ENCODE measurements at places on chromosomes 16 and 17. TPM values are rescaled to one million over a fixed set of nuclear protein-coding genes. Genes with fewer than 3 reads are reported as not detected.

DNA sequence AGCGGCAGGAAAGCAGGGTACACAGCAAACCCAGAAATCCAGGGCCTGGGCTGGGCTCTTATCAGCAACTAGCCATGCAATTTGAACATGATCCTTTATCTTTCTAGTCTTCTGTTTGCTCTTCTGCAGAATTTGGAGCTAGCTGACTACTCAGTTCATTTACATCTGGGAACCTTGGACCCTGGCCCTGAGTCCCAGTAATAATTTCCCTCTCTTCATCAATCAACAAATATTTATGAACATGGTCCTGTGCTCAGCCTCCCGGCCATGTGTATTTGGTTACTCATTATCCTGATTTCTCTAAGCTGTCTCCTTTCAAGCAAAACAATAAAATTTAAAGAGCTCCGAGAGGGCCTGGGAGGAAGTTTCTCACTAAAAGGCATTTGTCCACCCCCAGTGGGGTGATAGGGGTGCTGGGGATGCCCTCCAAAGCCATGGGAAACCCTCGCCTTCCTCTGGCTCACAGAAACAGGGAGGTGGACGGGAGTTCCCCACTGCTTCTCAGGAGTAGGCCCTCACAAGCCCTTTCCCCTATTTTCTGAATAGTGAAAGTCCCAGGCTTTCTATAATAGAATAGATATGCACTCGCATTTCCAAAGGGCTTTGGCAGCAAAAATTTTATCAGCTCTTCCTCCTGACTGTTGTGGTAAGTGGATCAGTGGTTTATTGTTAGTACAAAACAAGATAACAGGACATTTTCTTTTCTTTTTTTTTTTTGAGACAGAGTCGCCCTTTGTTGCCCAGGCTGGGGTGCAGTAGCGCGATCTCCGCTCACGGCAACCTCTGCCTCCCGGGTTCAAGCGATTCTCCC lies 6.9 kb upstream of the WDR59 start:
- no peak for DNase-seq

DNA sequence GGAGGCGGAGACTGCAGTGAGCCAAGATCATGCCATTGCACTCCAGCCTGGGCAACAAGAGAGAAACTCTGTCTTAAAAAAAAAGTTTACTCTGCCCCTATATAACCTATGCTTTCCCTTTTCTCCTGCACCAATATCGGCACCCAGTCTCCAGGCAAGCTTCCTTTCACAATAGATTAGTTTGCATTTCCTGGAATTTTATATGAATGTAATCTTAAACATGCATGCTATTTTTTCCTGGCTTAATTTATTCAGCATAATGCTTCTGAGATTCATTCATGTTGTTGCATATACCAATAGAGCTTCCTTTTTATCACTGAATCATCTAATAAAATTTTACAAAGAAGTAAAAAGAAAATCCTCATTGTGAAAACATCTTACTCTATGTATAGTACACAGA lies 59.4 kb downstream of the USP32 start:
- DNase-seq, result no peak

DNA sequence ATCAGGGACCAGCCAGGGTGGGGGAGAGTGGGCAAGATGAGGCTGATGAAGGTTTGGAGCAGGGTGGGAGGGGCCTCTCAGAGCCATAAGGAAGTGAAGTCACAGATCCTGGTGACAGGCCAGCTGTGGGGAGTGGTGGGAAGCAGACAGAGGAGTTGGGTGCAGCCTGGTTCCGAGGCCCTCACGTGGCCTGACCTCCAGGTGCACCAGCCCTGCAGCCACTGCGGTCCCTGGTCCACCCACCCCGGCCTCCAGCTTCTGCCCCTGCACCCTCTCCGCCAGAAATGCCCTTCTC lies 3.9 kb upstream of the ZFPM1 start:
- DNase-seq, result no peak

DNA sequence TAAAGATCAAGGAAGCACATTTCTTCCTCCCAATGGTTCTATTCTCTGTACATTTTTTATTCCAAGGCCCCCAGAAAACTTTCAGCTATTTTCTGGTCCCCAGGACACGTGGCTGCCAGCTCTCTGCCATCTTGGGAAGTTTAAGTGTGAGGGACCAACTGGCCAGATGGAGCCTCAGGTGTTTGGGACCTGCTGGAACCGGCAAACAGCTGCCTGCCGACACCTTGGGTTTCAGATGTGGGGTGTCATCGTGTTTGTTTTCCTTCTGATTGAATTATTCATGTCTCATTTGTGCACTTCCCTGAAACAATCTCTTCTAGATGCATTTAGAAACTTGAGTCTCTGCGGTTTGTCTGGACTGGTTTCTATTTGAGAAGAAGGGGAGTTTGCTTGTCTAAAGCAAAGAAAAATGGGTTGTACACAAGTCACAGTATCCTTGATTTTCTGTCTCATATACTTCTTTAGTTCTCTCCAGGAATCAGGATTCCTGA lies 386.5 kb downstream of the SLC39A11 start:
- no peak for DNase-seq

The HNF1B gene
- total RNA-seq, result not detected

DNA sequence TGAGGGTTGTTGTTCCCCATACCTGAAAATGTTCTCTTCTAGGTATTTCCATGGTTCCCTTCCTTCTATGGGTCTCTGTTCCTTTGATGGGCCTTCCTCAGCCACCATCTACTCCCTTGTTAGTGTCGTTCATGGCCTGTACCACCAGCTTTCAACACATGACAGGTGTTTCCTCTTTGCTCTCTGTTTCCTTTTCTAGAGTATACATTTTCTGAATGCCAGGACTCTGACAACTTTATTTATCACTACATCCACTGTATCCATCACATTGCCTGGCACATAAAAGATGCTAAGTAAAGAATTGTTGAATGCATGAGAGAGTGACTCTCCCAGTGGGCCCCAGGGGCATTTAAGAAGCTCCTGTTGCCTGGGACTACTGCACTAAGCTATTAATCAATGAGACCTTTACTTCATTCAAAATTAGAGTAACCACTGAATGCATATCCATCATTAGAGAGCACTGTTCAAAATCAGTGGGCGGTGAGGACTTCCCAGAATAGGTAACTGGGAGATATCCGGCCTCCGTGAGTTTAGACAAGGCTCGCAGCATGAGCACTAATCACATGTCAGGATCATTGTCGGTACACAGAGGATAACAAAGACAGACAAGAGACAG lies 255.0 kb downstream of the CBLN1 start:
- no peak for DNase-seq

GRCh38 chr16:14548933-14549788 lies 80.9 kb downstream of the PARN start:
- DNase-seq, result no peak

GRCh38 chr16:85570735-85571562 lies 42.2 kb upstream of the GSE1 start:
- no peak for DNase-seq

DNA sequence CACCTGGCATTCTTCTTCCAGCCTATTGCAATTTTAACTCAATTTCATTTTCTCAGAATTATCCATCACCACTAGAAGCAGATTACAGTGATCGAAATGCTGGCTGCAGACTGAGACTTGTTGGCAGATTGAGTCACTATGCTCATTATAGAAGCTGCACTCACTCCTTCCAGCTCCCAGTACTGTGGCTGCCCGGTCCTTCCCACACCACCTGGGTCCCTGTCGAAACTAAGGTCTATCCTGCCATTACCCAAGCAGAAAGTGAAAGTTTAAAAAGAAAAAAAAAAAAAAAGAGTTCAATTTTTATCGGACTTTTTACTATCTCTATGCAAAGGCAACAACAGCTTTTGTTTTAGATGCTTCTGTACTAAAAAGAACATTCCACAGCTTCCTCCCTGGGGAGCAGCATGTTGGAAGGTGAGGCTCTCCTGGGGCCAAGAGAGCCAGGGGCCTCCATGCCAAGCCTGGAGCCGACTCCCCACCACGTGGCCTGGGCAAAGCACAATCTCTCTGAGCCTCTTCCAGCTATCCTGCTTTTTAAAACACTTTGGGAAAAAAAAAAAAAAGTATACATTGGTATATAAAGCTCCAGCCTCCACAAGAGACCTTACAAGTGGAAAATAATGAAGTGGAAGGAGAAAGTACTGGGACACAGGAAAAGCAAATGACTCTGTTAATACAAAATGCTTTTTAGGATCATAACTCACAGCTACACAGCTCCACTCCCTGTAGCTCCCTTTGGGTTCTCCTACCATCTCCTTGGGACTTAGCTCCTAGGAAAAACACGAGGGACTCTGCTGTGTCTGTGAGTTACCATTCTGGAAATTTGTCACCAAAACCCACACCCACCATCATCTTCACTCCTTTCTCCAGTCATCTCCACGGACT lies 77.8 kb downstream of the USP31 start:
- DNase-seq, result peak; percentile 39

GRCh38 chr16:27243725-27244362 lies 24.7 kb downstream of the NSMCE1 start:
- DNase-seq, result no peak

DNA sequence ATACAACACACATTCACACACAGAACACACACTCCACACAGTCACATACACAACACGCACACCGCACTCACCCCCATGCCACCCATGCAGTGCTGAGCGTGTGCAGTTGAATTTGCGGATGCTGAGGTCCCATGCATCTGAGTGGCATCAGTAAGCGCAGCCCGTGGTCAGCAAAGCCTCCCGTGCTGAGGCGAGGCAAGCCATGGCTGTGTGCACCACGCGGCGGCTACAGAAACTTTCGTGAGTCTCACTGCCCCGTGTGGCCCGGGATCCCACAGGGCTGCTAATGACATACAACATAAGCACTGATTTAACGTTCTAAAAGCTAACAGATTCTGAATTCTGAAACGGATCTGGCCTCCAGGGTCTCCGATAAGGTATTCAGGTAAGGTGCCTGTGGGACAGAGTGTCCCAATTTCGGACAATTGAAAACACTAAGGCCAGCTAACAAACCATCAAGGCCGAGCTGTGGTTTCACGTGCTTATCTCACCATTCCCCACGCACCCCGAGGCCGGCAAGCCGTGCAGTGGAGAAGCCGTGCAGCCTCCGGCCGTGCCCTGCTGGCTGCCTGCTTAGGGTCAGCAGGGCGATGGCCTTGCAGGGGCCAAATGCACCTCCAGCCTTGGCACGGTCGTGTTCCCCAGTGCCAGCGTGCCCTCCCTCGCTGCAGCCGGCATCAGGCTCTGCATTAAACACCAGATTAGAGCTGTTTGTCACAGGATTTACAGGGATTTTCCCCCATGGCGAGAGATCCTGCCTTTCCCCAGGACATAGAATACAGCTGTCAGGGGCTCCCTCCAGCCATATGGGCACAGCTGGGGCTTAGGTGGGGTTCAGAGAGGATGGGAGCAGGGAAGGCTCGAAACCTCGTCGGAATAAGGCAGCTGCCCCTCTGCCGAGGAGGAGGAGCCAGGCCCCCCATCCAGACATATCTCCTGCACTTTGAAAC lies 191.7 kb downstream of the C16orf95 start:
- no peak for DNase-seq

The MYO1D gene
- 1.3 TPM for total RNA-seq

DNA sequence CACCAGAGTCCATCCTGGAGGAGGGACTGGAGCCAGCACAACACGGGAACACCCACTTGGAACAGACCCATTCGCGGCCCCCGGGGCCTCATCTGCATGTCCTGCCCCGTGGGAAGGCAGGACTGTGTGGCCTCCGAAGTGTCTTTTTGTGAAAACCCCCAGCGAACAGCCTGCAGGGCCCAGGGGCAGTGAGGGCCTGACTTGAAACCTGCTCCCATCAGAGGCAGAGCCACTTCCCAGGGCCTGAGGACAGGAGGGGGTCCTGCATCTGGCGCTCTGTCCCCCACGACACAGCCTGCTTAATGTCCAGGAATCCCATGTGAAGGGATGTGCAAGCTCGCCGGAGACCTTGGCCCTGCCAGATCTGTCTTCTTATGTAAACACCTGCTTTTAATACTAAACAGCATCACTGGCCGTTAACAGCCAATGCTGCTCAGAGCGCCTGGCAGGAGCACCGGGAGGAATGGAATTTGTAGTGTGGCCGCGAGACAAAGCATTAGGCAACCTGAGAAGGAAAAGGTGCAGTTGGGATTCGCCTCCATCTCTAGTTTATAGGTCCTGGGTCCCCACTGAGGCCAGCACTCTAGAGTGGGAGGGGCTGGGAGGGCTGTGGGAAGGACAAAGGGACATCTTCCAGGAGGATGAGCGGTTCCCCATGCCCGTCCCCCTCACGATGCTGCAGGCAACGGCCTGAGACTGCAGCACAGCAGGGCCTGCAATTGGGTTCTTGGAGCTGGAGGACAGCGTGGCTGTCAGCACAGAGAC lies 9.6 kb upstream of the EVPL start:
- no peak for DNase-seq

GRCh38 chr17:27282054-27282551 lies 11.8 kb upstream of the WSB1 start:
- DNase-seq, result no peak

DNA sequence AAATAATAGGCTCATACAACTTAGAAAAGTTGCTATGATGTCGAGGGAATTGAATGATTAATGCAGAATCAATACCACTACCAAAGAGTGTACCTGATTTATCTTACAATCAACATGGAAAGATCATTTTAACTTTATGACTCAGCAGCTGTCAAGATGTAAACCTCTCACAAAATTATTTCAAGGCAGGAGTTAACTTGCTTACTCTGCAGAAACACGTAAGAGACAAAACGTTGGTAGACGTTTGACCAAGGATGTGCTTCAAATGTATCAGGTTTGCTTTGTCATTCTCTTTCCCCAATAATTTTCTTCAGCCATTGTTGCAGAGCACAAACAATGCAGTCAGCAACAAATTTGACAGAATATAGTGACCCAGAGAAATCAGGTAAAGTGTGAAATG lies 415.8 kb upstream of the KIF2B start:
- DNase-seq, result no peak

The MYCBPAP gene
- not detected for total RNA-seq

GRCh38 chr16:66270333-66270927 lies 96.1 kb upstream of the CDH5 start:
- DNase-seq, result peak; percentile 64

GRCh38 chr17:80382446-80382845 lies 32.5 kb upstream of the ENDOV start:
- DNase-seq, result no peak

GRCh38 chr17:60959696-60960095 lies 282.0 kb downstream of the BCAS3 start:
- no peak for DNase-seq

GRCh38 chr16:89338863-89339262 lies 121.4 kb downstream of the ZNF778 start:
- DNase-seq, result no peak

The GNPTG gene
- 52.2 TPM for total RNA-seq

The TNS4 gene
- total RNA-seq, result not detected

DNA sequence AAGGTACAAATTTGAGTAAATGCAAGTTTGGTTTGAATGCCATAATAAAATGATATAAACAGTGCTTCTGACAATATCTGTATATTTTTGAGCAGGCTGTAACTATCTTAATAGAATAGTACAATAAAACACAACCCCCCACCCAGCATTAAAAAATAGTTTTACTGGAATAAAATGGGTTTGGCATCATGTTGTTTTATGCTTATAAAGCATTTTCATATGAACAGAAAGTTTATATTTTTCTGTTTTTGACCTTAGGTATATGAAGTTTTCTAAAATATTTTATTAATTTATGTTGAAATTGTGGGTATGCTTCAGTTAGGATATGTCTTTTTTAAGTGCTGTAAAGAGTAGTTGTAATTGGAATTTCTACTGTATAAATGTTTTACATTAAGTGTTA lies 57.2 kb upstream of the RHBDL3 start:
- DNase-seq, result no peak

- DNase-seq, result peak; percentile 10
These were observed 791 bp upstream of the PLD6 start for GRCh38 chr17:17206913-17207335.

The LCAT gene
- total RNA-seq, result not detected

The EXOC3L1 gene
- not detected for total RNA-seq

GRCh38 chr17:11900655-11901054 lies 96.6 kb downstream of the ZNF18 start:
- DNase-seq, result no peak

Data from MG63 (cell line).